CD4-positive, CD25-positive, alpha-beta regulatory T cell (primary cell): ENCODE measurements at places on chromosomes 3 and 15. TPM values are rescaled to one million over a fixed set of nuclear protein-coding genes. Genes with fewer than 3 reads are reported as not detected.

The SLC12A1 gene
- not detected for total RNA-seq

The ITGB5 gene
- 4.5 TPM for total RNA-seq

The CFAP100 gene
- not detected for total RNA-seq

The TTLL13 gene
- 0.25 TPM for total RNA-seq

The PPP1R14D gene
- not detected for total RNA-seq

GRCh38 chr3:153572654-153573053 lies 410.6 kb downstream of the RAP2B start:
- H3K27me3 ChIP-seq, result no peaks in the 10 kb centered on the region
- no peak for DNase-seq
- no peaks in the 10 kb centered on the region for H3K4me1 ChIP-seq
- no peak overlapping the region for H3K27ac ChIP-seq

DNA sequence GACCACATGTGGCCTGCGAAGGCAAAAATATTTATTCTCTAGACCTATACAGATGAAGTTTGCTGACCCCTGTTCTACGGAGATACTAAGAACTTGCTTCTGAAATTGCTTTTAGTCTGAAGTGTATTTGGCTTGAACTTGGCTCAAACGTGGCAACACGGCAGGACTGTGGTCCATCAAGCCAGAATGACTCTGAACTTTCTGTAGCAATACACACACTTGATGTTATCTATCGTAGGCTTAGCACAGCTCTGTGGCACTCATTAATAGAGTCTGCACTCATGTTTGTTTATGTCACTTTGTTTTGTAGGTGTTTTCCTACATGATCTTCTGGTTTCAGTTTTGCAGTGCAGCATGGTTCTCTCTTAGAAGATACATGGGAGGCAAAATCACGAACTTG lies 298.1 kb downstream of the ADAMTS17 start:
- no peaks in the 10 kb centered on the region for H3K27me3 ChIP-seq
- no peaks in the 10 kb centered on the region for H3K36me3 ChIP-seq
- no peak for DNase-seq
- no peak overlapping the region for H3K27ac ChIP-seq

- no peak overlapping the region for H3K27ac ChIP-seq
- H3K4me1 ChIP-seq, result peaks cover 17% of the 10 kb centered on the region
- H3K36me3 ChIP-seq, result peaks cover 24% of the 10 kb centered on the region
- H3K4me3 ChIP-seq, result no peak overlapping the region
- H3K27me3 ChIP-seq, result no peaks in the 10 kb centered on the region
Observed at GRCh38 chr3:71260782-71261181, 322.7 kb downstream of the FOXP1 start.

DNA sequence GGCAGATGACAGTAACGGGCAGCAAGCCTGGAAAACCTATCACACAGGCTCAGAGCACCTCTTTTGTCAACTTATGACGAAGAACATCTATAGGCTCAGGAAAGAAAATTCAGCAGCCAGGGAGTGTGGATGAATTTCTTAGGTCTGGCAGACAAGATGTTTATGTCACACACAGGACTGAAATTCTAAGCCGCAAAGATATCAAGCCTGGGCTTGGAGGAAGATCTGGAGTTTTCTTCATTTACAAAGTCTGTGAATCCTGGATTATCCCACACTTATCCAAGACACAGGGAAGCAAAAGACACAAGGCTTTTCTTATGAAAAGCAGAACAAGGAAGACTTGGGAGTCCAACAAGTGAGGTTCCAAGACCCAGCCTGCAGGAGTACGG lies 23.4 kb upstream of the CHCHD6 start:
- no peak overlapping the region for H3K27ac ChIP-seq
- H3K36me3 ChIP-seq, result no peaks in the 10 kb centered on the region
- H3K4me1 ChIP-seq, result peaks cover 4% of the 10 kb centered on the region
- no peak overlapping the region for H3K4me3 ChIP-seq
- peaks cover 5% of the 10 kb centered on the region for H3K27me3 ChIP-seq
- DNase-seq, result no peak

- no peak overlapping the region for H3K4me3 ChIP-seq
- H3K36me3 ChIP-seq, result no peaks in the 10 kb centered on the region
- H3K27ac ChIP-seq, result no peak overlapping the region
- DNase-seq, result no peak
Observed at GRCh38 chr3:186316666-186317260, 45.3 kb downstream of the DGKG start.

DNA sequence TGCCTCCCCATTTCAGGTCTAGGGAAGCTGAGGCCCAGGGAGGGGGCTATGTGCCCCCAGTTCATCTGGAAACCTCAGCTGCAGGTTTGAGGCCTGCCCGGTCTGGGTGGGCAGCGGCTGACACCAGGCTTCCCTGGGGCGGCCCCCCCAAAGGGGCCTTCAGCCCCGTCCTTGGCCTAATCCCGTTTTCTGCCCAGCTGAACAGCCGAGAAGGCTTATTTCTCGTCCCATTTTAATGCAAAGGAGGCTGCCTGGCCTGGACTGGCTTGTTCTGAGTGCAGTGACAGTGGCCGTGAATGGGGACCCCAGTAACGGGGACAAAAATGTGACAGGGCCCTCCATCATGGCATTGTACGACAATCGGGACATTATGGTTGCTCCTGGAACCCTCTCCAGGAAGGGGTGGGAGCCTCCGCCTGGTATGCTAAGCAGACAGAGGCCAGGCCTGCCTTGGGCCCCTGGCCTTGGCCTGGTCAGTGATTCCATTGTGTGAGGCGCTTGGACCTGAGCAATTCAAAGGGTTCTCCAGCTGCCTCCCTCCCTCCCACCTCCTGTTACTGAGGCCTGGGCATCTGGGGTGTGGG lies 93.9 kb downstream of the WNT7A start:
- DNase-seq, result no peak
- H3K4me3 ChIP-seq, result no peak overlapping the region
- no peak overlapping the region for H3K27ac ChIP-seq
- no peaks in the 10 kb centered on the region for H3K4me1 ChIP-seq

DNA sequence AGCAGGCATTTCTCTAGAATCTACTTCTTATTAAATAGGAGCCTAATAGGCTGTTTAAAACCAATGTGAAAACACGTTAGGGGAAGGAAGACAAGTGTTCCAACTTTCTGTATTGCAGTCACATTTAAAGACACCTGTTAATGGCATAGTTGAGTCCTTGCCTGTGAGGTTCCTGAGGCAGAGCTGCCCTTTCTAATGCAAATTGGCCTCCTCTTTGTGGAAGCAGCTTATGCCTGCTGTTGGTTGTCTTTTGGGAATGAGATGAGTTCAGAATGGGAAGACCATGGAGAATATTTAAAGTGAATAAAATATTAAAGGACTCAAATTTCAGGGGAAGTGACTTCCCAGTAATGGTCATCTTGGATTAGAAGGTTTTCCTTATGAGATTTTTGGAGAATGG lies 51.2 kb downstream of the NEK11 start:
- H3K27me3 ChIP-seq, result no peaks in the 10 kb centered on the region
- no peaks in the 10 kb centered on the region for H3K36me3 ChIP-seq
- DNase-seq, result no peak
- no peak overlapping the region for H3K27ac ChIP-seq
- no peak overlapping the region for H3K4me3 ChIP-seq

- DNase-seq, result no peak
- H3K27ac ChIP-seq, result no peak overlapping the region
- no peak overlapping the region for H3K4me3 ChIP-seq
- no peaks in the 10 kb centered on the region for H3K27me3 ChIP-seq
Observed at GRCh38 chr15:72992841-72993252, 59.4 kb upstream of the NEO1 start.

GRCh38 chr3:68931406-68932149 lies 769 bp downstream of the TAFA4 start:
- H3K36me3 ChIP-seq, result no peaks in the 10 kb centered on the region
- H3K4me1 ChIP-seq, result peaks cover 12% of the 10 kb centered on the region
- H3K4me3 ChIP-seq, result no peak overlapping the region
- peaks cover 50% of the 10 kb centered on the region for H3K27me3 ChIP-seq
- H3K27ac ChIP-seq, result no peak overlapping the region
- DNase-seq, result no peak

DNA sequence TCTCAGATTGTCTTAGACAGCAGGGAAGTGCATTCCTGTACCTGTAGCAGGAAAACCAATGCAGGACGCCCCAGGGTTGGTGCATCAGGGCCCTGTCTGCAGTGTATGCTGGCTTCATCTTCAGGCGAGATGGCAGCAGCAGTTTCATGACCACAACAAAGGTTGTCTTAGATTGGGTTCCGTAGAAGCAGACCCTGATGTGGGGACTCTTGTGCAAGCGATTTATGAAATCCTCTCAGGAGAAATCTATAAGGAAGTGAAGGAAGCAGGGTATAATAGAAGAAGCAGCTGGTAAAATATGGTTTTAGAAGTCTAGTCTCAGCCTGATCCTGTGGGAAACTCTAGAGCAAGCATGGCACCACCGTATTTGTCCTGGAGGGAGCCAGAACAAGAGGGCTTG lies 25.0 kb downstream of the DNAH1 start:
- no peak overlapping the region for H3K4me3 ChIP-seq
- no peak overlapping the region for H3K27ac ChIP-seq
- DNase-seq, result no peak
- peaks cover 25% of the 10 kb centered on the region for H3K36me3 ChIP-seq

DNA sequence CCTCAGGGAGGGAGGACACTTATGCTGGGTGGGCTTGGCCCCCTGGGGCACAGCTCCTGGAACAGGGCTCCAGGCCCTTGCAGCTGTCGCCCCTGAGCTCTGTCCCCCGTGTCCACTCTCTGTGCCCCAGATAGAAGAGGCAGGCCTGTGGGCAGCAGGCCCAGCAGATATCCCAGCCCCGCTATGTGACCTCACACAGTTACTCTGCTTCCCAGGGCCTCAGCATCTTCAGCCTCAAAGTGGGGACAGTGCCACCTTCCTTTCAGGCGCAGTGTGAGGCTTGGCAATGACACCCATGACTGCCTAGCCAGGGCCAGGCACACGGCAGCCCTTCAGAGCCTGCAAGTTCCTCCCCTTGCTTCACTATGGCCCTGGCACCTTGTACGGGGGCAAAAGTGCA lies 98.4 kb downstream of the IQSEC1 start:
- H3K36me3 ChIP-seq, result peaks cover 35% of the 10 kb centered on the region
- no peak overlapping the region for H3K4me3 ChIP-seq
- H3K4me1 ChIP-seq, result no peaks in the 10 kb centered on the region
- H3K27me3 ChIP-seq, result no peaks in the 10 kb centered on the region
- H3K27ac ChIP-seq, result no peak overlapping the region

DNA sequence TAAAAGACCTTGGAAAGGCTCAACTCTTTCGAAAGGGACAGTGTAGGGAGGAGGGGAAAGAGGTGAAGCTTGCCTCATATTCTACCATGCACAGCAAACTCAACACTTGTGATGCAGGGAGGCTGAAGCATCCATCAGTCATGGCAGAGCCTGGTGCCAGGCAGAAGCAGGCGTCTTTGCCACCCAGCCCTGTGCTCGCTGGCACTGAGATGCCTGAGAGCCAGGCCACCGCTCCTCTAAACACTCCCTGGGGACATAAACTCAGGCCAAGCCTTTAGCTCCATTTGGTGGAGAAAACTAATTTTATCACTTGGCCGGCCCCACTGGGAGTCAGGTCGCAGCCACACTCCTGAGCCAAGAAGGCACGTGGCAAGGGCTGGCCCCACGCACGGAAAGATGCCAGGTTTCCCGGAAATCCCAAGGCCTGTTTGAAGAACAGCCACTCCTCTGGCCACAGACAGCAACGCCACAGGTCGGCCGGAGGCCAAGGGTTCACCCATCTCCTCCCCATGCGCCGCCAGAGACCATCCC lies 30.7 kb downstream of the XXYLT1 start:
- no peaks in the 10 kb centered on the region for H3K4me1 ChIP-seq
- H3K27me3 ChIP-seq, result no peaks in the 10 kb centered on the region
- no peak for DNase-seq
- no peak overlapping the region for H3K4me3 ChIP-seq
- peaks cover 3% of the 10 kb centered on the region for H3K36me3 ChIP-seq

- peaks cover 45% of the 10 kb centered on the region for H3K4me1 ChIP-seq
- no peak overlapping the region for H3K4me3 ChIP-seq
- H3K27ac ChIP-seq, result no peak overlapping the region
- no peaks in the 10 kb centered on the region for H3K27me3 ChIP-seq
Observed at GRCh38 chr15:58475573-58476524, 44.1 kb downstream of the LIPC start.

- H3K4me1 ChIP-seq, result peaks cover 42% of the 10 kb centered on the region
- no peak within 1 kb of the TSS for H3K4me3 ChIP-seq
- DNase-seq, result peak; percentile 65
- no peaks in the 10 kb centered on the region for H3K27me3 ChIP-seq
- H3K36me3 ChIP-seq, result no peaks in the 10 kb centered on the region
Observed at GRCh38 chr3:52533623-52534280, at the start of gene NT5DC2. Gene NT5DC2, minus strand, starts transcription at chr3:52533857. Its CDS starts 120 bp downstream, at chr3:52533737.

- H3K27ac ChIP-seq, result no peak overlapping the region
- no peaks in the 10 kb centered on the region for H3K27me3 ChIP-seq
- H3K4me3 ChIP-seq, result no peak overlapping the region
- DNase-seq, result no peak
Observed at GRCh38 chr15:92142242-92143232, 251.1 kb upstream of the ST8SIA2 start.

DNA sequence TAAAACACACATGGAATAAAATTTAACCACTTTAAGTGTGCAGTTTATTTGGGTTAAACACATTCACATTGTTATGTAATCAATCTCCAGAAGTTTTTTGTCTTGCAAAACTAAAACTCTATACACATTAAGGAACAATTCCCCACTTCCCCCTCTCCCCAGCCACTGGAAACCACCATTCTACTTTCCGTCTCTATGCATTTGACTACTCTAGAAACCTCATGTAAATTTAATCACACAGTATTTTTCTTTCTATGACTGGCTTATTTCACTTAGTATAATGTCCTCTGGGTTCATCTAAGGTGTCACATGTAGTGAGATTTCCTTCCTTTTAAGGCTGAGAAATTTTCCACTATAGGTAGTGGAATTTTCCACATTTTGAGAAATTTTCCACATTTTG lies 568.7 kb upstream of the UBE2E2 start:
- H3K4me3 ChIP-seq, result no peak overlapping the region
- DNase-seq, result no peak
- no peaks in the 10 kb centered on the region for H3K36me3 ChIP-seq

GRCh38 chr3:14318646-14319045 lies 83.8 kb upstream of the SLC6A6 start:
- no peaks in the 10 kb centered on the region for H3K4me1 ChIP-seq
- no peaks in the 10 kb centered on the region for H3K36me3 ChIP-seq
- H3K27ac ChIP-seq, result no peak overlapping the region
- no peak overlapping the region for H3K4me3 ChIP-seq
- no peaks in the 10 kb centered on the region for H3K27me3 ChIP-seq
- DNase-seq, result no peak

- no peaks in the 10 kb centered on the region for H3K4me1 ChIP-seq
- H3K4me3 ChIP-seq, result no peak overlapping the region
- no peaks in the 10 kb centered on the region for H3K27me3 ChIP-seq
- no peak for DNase-seq
Observed at GRCh38 chr3:66629982-66630368, 129.2 kb upstream of the LRIG1 start.
